ENCODE measurements at places on chromosomes 2 and 18.

GRCh38 chr2:45891719-45892424, 240.4 kb downstream of the PRKCE start:
- DNase-seq = no peak

- DNase-seq = no peak
Observed at GRCh38 chr2:10786240-10786982, 26.2 kb downstream of the PDIA6 start.

DNA sequence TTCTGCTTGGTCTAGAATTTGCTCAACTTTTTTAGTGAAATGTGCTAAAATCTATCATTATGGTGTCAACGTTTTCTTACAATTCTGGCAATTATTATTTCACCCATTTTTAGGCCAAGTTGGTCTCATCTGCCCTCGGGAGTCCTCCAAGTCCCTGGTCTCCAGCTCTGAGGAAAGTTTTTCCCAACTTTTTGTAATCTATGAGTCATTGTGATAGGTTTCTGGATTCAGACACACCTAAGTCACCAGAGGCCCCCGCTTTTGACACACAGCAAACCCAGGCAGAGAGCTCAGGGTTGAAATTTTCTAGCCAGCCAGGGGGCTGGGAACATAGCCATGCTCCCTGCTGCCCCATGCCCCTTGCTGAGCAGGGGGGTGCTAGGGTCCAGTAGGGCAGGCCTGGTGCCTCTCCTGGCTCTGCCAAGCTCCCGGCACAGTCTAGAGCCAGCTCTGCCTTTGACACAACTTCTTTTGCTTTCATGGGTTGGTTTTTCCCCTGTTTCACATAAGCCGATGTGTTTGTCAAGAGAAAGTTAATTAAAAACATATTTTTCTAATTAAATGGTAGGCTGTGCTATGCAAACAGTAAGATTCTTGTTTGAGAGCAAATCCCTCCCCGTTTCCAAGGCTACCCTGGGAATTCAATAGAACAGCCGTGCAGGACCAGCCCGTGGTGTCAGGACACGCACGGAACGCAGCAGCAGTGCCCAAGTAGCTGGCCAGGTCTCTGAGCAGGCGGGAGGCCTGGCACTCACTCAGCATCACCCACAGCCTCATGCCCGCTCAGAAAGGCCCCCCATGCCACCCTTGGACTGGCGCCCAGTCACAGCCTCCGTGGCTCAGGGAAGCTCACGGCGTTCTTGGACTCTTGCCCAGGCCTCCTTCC, 25.5 kb upstream of the SNED1 start:
- DNase-seq = no peak

- DNase-seq = no peak
Observed at GRCh38 chr2:69798909-69799526, 30.4 kb upstream of the GMCL1 start.

DNA sequence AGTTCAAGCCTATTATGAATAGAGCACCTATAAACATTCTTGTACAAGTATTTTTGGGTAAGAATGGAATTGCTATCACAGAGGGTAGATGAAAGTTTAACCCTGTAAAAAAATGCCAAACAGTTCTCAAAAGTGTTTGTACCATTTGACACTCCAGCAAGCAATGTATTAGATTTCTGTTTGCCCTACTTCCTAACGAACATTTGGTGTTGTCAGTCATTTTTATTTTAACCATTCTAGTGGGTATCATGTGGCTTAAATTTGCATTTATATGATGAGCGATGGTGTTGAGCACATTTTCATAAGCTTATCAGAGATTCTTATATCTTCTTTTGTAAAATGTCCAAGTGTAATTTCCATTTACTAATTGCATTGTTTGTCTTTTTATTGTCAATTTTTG, 608.2 kb upstream of the ACVR2A start:
- DNase-seq = no peak

DNA sequence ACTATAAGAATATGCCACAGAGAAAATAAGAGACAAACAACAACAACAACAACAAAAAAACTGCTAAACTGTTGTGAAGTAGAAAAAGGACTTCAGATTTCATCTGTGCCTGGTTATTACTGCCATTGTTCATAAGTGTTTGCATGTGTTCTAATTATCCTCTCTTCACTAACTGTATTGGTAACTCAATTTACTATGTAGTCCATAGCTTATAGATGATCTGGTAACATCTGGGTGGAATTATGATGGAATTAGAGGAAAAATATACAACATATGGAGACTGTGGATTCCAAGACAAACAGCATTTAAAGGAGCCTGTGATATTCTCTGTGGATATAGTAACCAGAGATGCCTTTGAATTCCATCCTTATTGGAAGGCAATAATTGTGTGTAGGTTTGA, 1891.5 kb upstream of the PIK3C3 start:
- no peak for DNase-seq

DNA sequence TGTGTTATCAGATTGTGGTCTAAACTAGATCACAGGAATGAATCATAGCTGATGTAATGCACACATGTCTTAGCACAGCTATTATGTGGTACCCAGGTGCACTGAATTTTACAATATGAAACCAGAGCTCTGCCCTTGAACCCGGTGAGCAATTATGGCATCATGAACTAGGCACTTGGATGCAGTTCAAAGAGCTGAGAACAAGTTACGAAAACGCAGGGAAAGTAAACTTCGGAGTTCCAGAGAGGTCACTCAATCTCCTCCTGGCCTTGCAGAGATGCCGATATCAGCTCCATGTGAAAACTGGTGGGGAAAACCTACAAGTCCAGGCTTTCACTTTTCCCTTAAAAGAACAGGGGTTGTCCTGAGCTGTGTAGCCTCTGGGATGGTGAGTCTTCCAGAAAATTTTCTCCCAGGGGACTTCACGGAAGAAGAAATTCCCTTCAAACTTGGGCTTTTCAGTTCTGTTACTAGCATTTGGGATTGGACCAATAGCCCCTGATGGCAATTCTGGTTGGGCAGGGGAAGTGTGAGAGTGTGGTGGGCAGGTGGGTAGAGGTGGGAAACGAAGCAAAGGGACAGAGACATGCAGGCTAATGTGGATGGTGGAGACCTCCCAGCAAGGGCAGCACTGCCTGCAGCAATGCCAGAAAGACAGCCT, 71.1 kb upstream of the SH3BP4 start:
- DNase-seq = peak; percentile 14

DNA sequence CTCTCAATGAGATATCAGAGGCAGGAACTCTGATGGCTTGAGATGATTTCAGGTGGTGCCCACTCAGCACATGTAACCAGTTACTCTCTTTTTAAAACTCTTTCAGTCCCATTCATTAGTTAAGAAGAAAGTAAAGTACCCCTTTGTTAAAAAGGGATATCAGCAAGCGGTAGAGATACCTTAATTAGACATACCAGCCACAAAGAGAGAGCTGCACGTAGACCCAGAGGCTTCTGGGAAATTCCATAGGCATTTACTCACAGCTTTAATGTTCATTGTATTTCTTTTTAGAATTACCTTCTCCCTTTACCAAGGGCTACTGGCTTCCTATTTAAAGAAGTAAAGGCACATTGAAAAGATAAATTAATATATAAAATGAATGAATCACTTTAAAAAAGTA, 63.3 kb downstream of the LYPD6B start:
- DNase-seq = no peak

GRCh38 chr2:191927991-191928390, 81.1 kb upstream of the CAVIN2 start:
- no peak for DNase-seq

DNA sequence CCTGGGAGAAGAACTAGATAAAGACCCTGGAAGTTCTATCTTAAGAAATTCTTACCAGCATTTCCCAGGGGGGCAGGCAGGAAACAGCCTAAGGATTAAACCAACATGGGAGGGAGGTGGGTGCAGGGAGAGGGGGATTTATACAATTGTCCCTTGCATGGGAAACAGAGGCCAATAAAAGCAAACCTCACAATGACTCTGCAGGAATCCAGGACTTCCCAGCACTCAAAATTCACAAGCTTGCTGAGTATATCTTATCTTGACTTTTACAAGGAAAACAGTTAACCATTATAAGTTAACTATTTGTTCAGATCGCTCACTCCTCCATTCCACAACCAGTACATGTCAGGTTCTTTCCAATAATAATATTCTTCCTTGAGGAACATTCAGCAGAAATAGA, 241.3 kb downstream of the MREG start:
- DNase-seq = no peak
